ENCODE measurements at places on chromosomes 2 and 18.

DNA sequence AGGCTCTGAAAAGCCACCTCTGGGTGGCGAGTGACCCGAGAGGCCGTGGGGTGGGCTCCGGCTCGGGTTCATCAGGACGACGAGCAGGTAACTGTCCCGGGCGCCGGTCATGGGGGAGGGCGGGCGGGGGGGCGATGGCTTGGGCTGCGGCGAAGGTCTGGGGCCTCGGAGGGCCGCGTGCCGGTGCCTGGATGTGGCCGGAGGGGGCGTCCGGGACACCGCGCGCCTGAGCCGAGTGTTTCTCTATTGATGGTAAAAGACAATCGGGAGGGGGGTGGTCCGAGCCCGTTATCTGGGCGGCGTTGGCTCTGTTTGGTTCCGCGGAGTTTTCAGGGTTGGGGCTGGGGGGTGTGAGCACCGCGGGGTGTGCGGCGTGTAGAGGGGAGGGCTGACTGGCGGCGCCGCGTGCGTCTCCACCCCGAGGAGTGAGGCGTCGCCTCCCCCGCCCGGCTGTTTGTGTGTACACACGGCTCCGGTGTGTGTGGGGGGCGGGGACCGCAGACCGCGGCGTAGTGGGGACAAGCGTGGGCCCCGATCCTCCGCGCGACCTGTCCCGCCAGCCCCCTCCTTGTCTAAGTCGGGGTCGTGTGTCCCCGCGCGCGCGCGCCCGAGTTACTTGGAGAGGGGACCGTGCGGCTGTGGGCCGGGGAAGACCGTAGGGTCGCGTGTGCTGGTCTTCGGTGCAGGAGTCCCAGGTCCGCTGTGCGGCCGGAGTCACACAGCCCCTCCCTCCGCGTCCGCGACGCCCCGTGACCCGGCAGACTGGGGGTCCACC, 1.6 kb downstream of the CTIF start:
- DNase-seq, result no peak

DNA sequence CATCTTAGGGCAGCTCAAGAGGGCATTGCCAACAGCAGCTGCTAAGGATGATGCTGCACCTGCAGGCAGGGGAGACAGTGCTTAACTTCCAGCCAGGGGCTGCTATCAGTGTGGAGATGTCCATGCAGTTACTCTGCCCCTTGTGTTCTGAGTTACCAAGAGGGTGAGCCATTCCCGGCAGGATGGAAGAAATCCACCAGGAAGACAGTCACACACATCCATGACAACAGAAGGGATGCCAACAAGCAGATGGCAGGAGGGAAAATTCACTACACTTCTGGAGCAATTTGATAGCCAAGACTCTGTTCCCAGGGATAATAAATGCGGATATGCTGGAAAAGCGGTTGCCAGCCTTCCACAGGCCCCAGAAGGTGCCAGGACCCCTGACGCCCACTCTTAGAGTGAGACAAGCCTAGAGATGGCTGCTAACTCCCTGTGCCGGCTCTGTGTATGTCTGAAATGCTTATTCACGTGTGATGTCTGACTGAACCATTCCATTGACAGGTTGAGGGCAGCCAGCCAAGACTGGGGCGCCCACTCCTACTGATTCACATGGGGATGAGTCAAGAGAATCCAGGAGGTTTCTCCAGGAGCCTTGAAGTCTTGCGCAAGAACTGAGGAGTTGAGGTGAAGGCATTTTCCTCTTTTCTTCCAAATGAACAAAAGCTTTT, 24.5 kb downstream of the LOXHD1 start:
- DNase-seq, result no peak

DNA sequence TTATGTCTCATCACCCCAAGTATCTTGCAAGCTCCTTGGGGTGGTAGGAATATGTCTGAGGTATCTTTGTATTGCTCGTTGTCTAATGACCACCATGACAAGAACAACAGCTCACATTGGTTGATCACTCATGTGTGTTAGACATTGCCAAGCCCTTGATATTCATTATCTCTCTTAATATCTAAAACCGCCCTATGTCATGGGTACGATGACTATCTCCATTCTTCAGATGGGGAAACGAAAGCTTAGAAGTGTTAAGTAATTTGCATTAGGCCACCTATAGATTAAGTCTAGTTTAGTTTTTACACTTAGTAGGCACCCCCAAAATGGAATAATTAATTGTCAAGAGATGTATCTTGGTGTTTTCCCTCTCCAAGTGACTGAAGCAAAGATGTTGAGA, 57.0 kb downstream of the ICOS start:
- no peak for DNase-seq

DNA sequence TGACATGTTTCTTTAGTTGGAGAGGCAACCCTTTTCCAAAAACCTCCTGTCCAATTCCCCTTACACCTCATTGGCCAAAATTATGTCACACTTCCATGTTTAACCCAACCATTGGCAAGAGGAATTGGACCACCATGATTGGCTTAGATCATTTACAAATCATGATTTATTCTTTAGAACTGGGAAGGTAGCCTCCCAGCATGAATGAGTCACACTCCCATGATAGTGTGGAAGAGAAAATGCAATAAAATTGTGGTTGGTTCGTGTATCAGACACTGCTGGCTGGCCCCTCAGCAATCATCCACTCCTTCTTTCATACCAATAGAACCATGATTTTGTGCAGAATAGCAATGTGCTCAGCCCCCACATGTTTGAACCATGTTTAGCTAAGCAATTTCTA, 156.6 kb upstream of the ACVR2A start:
- DNase-seq, result no peak

- no peak for DNase-seq
These were observed 151.7 kb upstream of the ZNF521 start for GRCh38 chr18:25503567-25504081.

GRCh38 chr2:139099721-139100120, 319.5 kb upstream of the NXPH2 start:
- no peak for DNase-seq

GRCh38 chr2:100040906-100041305, 101.5 kb downstream of the AFF3 start:
- no peak for DNase-seq

GRCh38 chr2:122150524-122151280, 395.3 kb downstream of the TSN start:
- DNase-seq, result no peak

Measured in DMS153 (cell line).